ENCODE measurements at places on chromosomes 2 and 18. TPM values are rescaled to one million over a fixed set of nuclear protein-coding genes. Genes with fewer than 3 reads are reported as not detected.

The CHST9 gene
- not detected for total RNA-seq

The ANXA4 gene
- total RNA-seq = 39.7 TPM

The ZNF385B gene
- total RNA-seq = 6.7 TPM

The HOXD1 gene
- 0.59 TPM for total RNA-seq

The CXCR1 gene
- 1.9 TPM for total RNA-seq

The TEX44 gene
- not detected for total RNA-seq

The CD8B gene
- total RNA-seq = 0.62 TPM

The DNAJC27 gene
- 11.2 TPM for total RNA-seq

The KIF5C gene
- total RNA-seq = 0.73 TPM

The LCT gene
- total RNA-seq = not detected

The SAG gene
- total RNA-seq = not detected

The UBXN4 gene
- 65.6 TPM for total RNA-seq

The NGEF gene
- 0.24 TPM for total RNA-seq

The RUFY4 gene
- total RNA-seq = not detected

The GTF2A1L gene
- total RNA-seq = 0.75 TPM

The CNGA3 gene
- not detected for total RNA-seq

The CRYGD gene
- not detected for total RNA-seq

The KCNE4 gene
- total RNA-seq = 1.7 TPM

The POTEI gene
- total RNA-seq = not detected

The DPYSL5 gene
- total RNA-seq = 0.19 TPM

The CHRNG gene
- total RNA-seq = not detected

The HSBP1L1 gene
- 7.9 TPM for total RNA-seq

The CD8B2 gene
- total RNA-seq = not detected

The MTLN gene
- total RNA-seq = 190 TPM

The DIPK1C gene
- 5.9 TPM for total RNA-seq

The CCDC93 gene
- 26.9 TPM for total RNA-seq

The CSRNP3 gene
- 2.9 TPM for total RNA-seq

The GLB1L gene
- 2.0 TPM for total RNA-seq

The CDK15 gene
- total RNA-seq = 0.22 TPM

The CTLA4 gene
- total RNA-seq = not detected

The C2orf15 gene
- total RNA-seq = not detected
